ENCODE measurements at places on chromosomes 5 and 9. TPM values are rescaled to one million over a fixed set of nuclear protein-coding genes. Genes with fewer than 3 reads are reported as not detected.

GRCh38 chr5:136007271-136007670 lies 21.5 kb upstream of the TGFBI start:
- DNase-seq: no peak
- no peaks in the 10 kb centered on the region for H3K27me3 ChIP-seq
- H3K4me1 ChIP-seq: peaks cover 24% of the 10 kb centered on the region
- peak overlapping the region; percentile 66 for H3K27ac ChIP-seq

- no peak overlapping the region for H3K4me3 ChIP-seq
- no peak for DNase-seq
- H3K27me3 ChIP-seq: no peaks in the 10 kb centered on the region
- peaks cover 26% of the 10 kb centered on the region for H3K4me1 ChIP-seq
- no peaks in the 10 kb centered on the region for H3K36me3 ChIP-seq
- H3K27ac ChIP-seq: no peak overlapping the region
These were observed 22.7 kb downstream of the CAMK2A start for GRCh38 chr5:150266871-150267291.

DNA sequence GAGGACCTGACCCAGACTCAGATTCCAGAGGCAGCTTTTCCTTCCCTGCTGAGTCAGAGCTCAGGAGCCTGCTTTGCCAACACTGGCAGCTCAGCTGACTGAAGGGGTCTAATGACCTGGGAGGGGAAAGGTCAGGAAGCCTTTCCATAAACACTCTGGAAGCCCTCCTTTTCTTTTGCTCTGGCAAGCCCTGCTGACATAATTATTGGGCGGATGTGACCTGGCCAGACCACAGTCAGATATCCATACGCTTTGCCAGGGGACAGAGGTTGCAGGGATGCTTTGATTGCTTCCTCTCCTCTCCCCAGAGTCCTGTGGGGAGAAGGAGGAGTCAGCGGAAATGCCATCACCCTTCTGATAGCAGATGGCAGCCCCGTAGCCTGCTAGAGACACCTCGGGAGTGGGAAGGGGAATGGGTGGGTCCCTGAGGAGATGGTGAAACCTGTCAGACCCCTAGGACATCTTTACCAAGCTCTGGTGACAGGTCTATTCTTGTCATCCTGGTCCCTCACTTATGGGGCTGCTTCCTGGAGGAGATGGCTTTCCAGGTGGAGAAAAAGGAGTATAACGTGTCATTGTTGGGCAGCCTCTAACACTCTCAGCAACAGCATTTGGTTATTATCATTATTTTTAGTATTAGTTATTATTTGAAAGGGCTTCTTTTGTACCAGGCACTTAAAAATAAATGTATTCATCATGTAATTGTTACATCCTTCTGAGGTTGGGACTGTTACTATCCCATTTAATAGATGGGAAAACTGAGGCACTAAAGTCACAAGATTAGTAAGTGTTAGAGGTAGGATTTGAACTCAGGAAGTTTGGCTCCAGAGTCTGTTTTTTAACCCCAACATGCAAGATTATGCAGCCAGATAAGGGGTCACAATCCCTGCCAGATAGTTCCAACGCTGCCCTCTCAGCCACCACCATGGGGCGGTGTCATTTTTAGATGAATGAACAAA lies 11.6 kb downstream of the COL27A1 start:
- no peaks in the 10 kb centered on the region for H3K27me3 ChIP-seq
- H3K36me3 ChIP-seq: peaks cover 15% of the 10 kb centered on the region
- DNase-seq: no peak
- peaks cover 30% of the 10 kb centered on the region for H3K4me1 ChIP-seq
- H3K27ac ChIP-seq: no peak overlapping the region

Gene CLTA
- polyA plus RNA-seq: 280 TPM

- peak overlapping the region; percentile 92 for H3K27ac ChIP-seq
- H3K27me3 ChIP-seq: no peaks in the 10 kb centered on the region
- peak overlapping the region; percentile 61 for H3K4me3 ChIP-seq
- H3K36me3 ChIP-seq: no peaks in the 10 kb centered on the region
- no peaks in the 10 kb centered on the region for H3K4me1 ChIP-seq
These were observed 1.1 kb downstream of the HNRNPA0 start for GRCh38 chr5:137752905-137753690.
